Diencephalon (tissue), 1 donor: ENCODE measurements at places on chromosomes 11 and 22. TPM values are rescaled to one million over a fixed set of nuclear protein-coding genes. Genes with fewer than 3 reads are reported as not detected.

CRYBB3 gene
- not detected for total RNA-seq

DRG1 gene
- 75.4 TPM for total RNA-seq

CNTN5 gene
- total RNA-seq, result 44.3 TPM

OR8D4 gene
- total RNA-seq, result 0.23 TPM

RASD2 gene
- 6.0 TPM for total RNA-seq

TMEM132A gene
- 104 TPM for total RNA-seq

NXPE1 gene
- not detected for total RNA-seq

ALKBH3 gene
- total RNA-seq, result 21.2 TPM

LDLRAD3 gene
- 67.6 TPM for total RNA-seq

FBLN1 gene
- 27.0 TPM for total RNA-seq

FGF4 gene
- total RNA-seq, result not detected

OLFML1 gene
- 1.2 TPM for total RNA-seq

TEX12 gene
- 1.8 TPM for total RNA-seq

POU2AF3 gene
- 0.69 TPM for total RNA-seq

LRP5 gene
- 13.6 TPM for total RNA-seq

GRIK4 gene
- total RNA-seq, result 8.5 TPM

PDXP gene
- 56.1 TPM for total RNA-seq

MB gene
- 2.5 TPM for total RNA-seq

GPHA2 gene
- not detected for total RNA-seq

KMT5B gene
- 110 TPM for total RNA-seq

CHRM1 gene
- total RNA-seq, result 6.5 TPM

MMP8 gene
- total RNA-seq, result 0.23 TPM

OR5P2 gene
- total RNA-seq, result 0.23 TPM

CYP2D6 gene
- 4.2 TPM for total RNA-seq

OR52A5 gene
- total RNA-seq, result not detected

RAG2 gene
- total RNA-seq, result not detected

TRPM5 gene
- total RNA-seq, result under 0.01 TPM

INS gene
- total RNA-seq, result not detected
